ENCODE measurements at places on chromosomes 12 and 14.

- DNase-seq = no peak
These were observed 1.1 kb downstream of the CCDC85C start for GRCh38 chr14:99602788-99603415.

DNA sequence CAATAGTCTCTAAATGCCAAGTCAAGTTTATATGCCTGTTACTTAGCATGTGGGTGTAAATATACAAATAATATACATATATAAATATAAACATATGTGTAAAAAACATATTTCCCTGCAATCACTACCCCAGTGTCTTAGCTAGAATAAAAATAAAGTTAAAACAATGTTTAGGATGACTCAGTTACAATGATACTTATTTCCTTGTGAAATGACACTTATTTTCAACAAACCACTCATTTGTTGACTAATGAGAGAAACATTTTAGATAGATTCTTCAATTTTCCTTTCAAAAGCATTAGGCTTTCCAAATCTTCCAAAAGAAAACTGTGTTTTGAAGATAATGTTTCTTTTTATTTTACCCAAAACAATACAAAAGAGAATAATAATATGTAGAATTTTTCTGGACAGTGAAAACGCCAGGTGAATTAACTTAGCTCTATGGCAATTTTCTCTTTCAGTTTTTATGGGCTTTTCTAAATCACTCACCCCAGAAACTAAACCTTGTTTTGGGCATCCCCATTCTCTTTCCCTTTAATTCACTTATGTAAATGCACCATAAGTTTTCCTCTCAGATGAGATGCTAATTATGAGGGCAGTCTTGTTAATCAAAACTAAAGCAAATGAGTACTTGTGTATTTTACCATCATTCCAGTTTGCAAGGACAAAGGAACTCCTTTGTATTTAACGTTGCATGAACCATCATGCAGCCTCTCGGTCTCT, 465.9 kb downstream of the BCAT1 start:
- no peak for DNase-seq

GRCh38 chr12:57724003-57724935, 14.3 kb downstream of the AGAP2 start:
- no peak for DNase-seq

- no peak for DNase-seq
These were observed 28.0 kb upstream of the C14orf132 start for GRCh38 chr14:96011131-96011530.

GRCh38 chr12:5459051-5459782, 27.3 kb downstream of the NTF3 start:
- no peak for DNase-seq

- no peak for DNase-seq
These were observed 26.1 kb upstream of the C14orf180 start for GRCh38 chr14:104553166-104554087.

DNA sequence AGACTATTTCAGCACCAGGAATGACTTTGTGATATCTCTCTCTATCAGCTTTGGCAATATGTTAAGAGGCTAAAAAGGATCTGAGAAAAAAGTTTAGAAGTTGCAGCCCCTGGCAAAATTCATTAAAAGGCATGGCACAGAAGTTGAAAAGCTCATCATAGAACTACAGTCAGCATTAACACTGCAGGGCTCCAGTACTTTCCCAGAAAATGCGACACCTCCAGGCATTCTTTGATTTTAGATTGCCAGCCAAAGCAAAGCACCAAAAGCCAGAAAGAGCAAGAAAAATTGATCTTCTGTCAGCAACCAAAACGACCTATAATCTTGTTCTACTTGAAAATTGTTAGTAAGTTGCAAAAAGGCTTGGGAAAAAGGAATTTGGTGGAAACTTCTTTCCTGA, 713.5 kb downstream of the FSCB start:
- DNase-seq = no peak

GRCh38 chr12:130742112-130742511, 26.0 kb upstream of the RIMBP2 start:
- DNase-seq = no peak

- no peak for DNase-seq
These were observed 6.2 kb upstream of the DHRS2 start for GRCh38 chr14:23629832-23630396.

- no peak for DNase-seq
These were observed 48.1 kb upstream of the TMED10 start for GRCh38 chr14:75224561-75224960.

DNA sequence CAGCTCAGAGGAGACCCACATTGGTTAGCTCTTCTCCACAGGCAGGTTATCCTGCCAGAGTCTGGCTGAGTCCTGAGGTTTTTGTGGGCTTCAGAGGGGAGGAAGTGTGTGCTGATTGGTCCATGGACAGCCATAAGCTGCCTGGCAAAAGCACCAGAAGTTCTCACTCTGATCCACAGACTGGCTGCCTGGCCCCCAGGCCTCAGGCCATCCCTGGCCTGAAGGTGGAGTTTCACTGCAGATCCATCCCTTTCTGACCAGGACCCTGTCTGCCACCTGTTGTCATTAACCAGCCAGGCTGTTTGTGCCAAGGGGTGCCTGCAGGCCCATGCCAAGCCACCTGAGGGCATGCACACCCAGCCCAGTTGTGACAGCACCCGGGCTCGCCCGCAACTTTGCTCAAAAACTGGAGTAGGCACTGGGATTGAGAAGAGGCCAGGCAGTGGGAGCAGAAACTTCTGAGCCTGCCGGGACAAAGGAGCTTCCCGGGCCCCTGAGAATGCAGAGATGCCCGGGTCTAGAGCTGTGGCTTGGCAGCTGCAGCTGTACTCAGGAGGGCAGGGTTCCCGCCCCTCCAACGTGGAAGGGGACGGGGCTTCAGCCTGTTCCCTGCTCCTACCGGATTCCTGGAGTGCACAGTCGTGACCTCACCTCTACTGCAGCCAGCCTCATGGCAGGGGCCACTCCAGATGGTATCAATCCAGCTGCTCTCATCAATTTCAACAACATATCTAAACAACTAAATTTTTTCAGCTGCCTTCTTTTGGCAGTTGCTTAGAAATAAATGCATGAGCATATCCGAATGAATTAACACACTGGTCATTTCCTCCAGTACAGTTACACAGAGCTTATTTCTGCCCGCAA, 1277.3 kb downstream of the SLC16A7 start:
- no peak for DNase-seq

DNA sequence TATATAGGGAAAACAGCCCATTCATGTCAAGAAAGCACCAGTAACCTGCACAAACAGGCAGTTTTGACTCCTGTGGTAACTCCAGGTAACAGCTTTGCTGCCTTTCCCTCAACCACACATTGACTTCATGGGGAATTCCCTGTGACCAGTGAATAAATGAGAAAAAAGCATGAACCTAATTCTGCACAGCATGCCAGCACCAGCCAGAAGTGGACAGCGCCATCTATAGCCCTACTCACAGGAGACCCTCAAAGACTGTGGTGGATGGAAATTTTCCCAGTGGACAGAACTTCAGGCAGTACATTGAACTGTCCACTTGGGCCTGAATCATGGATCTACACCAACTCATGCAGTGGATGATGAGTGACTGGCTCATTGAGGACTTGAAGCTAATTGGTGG, 152.1 kb downstream of the SLC8A3 start:
- DNase-seq = no peak
